Right renal pelvis (tissue), 4 donors: ENCODE measurements at places on chromosomes 3 and 15.

DNA sequence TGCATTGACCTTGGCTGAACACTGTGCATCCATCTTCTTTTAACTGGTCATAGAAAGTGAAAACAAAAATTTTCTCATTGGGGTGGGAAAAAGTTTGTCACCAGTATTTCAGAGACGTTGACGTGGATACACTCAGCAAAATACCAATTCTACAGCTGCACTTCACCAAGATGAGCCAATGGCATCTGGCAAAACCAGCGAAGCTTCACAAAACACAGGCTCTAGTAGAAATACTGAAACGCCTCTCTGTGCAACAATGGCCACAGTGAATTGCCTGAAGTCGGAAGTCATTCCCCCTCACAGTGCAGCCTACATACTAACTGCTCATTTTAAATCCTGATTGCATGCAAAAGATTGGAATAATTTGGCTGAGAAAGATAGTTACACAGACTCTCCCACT is 17.0 kb downstream of the PCYT1A start:
- no peak for DNase-seq

DNA sequence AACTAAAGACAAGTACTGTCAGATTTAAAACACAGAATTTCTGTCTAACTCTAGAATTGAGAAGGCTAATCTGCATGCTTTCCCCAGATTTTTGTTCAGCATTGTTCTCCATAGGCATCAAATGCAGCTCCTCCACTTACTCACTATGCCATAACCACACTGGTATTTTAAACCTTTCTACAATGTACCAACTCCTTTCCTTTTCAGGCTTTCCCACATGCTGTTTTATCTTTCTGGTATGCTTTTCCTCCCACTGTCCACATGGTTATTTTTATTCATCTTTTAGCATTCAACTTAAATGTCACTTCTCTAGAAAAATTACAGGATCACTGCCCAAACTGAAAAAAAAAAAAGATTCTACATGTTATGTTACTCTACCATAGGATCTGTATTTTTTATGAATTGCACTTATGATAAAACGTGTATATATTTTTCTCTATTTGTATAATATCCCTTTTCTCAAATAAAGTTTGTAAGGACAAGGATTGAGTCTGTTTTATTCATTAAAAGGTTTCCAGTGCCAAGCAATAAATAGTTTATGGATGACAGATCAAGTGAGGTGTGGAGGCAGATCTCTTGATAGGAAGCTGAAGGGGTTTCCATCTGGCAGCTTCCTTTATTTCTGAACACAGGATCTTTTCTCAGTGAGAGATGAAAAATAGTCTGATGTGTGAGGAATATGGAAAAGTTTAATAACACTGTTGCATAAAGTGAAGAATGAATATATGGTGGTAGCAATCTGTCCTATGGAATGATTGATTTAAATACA is 1064.5 kb downstream of the ZPLD1 start:
- DNase-seq, result no peak

GRCh38 chr3:127040216-127040615 is 57.3 kb downstream of the PLXNA1 start:
- no peak for DNase-seq

- DNase-seq, result no peak
These were observed 570.9 kb upstream of the IL12A start for GRCh38 chr3:159417761-159418160.

- no peak for DNase-seq
These were observed 85.8 kb downstream of the SLC49A4 start for GRCh38 chr3:122880624-122881023.

- no peak for DNase-seq
These were observed 13.3 kb upstream of the CD200 start for GRCh38 chr3:112319516-112320276.

DNA sequence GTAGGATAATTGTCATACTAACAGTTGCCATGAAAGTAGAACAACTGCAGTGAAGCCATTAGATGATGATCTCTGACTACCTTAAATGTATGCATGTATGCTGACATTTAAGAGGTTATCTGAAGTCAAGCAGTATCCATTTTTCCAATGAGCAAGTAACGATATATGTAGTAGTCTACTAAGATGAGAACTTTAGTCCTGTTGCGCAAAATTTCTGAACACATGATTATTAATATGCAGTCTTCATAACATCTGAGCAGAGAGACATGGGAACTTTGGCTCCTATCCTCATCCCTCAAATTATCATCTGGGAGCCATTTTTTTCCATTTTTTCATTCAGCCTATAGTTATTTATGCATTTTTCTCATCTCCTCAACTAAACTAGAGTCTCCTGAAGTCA is 79.2 kb downstream of the MME start:
- no peak for DNase-seq

DNA sequence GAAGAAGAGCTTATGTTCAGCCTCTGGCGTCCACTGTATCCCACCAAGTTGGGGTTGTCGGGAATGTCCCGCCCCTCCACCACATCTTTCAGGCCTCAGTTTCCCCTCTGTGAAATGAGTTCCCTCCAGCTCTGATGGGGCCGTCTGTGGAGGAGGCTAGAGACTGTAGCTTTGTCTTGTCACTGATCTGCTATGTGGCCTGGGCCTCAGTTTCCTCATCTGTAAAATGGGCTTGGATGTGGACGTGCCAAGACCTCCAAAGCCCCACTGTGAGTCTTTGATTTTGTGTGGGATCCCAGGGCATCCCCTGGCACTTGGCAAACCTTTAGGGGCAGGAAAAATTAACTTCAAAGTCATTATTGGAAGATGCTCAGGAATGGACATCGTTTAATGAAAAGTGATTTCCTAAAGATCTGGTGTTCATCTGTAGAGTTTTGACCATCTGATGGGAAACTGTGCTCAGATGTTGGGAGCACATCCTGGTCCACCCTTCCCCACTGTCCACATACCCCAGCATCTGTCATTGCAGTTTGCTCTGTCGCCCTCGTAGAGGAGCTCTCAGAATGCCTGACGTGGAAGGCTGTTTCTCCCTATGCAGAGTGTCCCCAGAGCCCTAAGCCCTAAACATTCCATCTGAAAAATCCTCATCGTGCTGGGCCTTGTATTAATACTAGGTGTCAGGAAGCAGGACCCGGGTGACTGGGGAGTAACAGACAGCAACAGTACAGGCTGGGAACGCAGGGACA is 28.5 kb downstream of the SLC6A6 start:
- DNase-seq, result no peak

DNA sequence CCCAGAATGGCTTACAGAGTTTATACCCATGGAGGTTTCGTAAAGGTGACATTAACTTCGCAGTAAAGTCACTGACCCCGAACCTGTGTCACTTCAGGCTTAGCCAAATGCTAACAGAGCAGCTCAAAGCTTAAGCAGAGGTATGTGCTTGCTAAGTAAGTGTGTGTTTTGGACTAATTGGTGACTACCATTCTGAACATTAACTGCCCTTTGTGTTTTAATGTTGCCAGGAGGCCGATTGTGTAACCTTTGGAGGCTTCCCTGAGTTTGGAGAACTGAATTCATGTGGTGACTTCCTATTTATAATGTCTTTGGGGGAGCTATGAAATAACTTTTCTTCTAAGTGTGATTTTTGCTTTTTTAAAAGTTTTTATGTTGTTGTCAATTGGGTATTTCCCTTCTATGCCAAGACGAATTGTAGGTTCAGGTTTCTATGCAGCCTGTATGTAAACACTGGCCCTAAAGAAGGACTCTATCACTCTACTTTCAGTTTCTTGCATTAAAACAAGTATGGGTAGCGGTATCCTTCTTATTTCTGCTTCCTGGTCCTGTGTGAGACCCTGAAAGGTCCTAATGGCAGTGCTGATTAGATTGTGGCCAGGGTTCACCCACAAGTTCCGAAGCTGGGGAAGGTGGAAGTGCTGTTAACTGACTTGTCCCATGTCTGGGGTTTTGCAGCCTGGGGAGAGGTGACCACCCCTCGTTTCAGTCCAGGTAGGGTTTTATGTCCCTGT is 86.3 kb downstream of the IGF1R start:
- DNase-seq, result no peak
